Activated T-helper 9 cell treated with anti-CD3 and anti-CD28 coated beads, Interleukin-2, amount 50 U/mL, for 16 hours (primary cell): ENCODE measurements at places on chromosomes 1 and 21.

- DNase-seq = no peak
These were observed 163.3 kb upstream of the ADAMTS5 start for GRCh38 chr21:27130154-27130553.

DNA sequence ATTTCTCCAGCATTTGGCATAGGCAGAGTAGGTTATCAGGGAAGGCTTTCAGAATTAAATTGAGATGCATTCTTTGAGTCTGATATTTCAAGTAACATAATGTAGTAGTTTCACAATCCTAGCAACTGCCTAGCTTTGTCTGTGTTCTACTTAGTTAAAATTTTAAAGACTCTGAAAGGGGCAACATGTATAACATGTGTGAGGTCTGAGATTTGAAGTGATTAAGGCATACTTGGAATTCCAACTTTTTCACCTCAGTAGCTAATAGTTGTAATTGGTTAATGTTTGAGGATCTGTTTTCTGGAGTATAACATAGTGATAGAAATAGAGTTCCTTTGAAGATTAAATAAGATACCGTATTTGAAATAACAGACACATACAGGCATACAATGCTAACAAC lies 335.2 kb upstream of the BEND5 start:
- DNase-seq = no peak

- DNase-seq = no peak
These were observed 1.3 kb downstream of the TMEM269 start for GRCh38 chr1:42786097-42786496.

DNA sequence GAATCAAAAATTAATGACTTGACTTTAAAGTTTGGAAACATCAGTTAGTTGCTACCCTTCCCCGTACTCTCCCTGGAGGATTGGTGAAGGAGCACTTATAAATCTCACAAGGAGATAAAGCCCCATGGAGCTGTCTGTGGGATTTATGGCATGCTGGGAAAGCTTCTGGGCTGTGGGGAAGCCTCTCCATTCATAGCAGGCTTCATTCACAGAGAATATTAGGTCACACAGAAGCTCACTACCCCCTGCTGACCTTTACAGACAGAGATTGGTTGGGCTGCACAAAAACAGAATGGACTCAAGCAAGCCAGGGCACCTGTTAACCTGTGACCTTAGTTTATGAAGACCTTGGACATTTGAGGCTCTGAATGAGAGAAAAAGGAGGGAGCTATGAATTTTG lies 32.1 kb downstream of the RGL1 start:
- no peak for DNase-seq

GRCh38 chr21:38712664-38713063 lies 93.1 kb upstream of the ETS2 start:
- DNase-seq = no peak

DNA sequence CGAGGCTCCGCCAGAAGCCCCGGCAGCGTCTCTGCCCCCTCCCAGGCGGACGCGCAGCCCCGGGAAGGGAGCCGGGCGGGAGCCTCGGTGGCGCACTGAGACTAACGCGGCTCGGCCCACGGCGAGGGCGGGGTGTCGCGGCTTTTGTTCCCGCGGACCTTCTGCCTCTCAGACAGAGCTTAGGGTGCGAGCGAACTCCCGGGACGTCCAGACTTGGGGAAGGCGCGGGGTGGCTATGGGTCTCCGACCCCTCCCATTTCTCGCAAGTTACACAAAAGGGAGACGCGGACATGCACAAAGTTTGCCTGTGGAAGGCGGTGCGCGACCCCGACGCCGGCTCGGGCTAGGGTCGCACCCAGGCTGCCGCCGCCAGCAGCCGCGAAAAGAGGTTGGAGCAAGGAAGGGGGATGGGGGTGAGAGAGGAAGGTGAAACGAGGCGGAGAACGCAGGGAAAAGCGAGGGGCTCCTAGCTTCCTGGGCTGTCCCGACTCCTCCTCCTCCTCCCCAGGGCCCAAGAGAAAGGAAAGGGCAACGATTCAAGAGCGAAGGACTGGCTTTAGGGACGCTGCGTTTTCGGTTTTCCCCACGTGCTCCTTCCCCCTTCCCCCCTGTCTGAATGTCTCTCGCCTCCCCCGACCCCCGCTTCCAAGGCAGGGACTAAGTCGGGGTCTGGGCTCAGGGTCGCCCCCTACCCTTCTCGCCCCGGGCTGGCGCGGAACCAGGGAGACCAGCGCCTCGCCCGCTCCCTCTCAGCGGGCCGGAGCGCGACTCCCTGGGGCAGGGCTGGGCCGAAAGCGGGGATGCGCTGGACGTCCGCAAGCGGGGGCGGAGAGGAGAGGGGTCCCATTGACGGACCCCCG lies 729 bp downstream of the APP start:
- peak; percentile 22 for DNase-seq

GRCh38 chr1:11878081-11878890 lies 19.5 kb upstream of the NPPB start:
- no peak for DNase-seq

DNA sequence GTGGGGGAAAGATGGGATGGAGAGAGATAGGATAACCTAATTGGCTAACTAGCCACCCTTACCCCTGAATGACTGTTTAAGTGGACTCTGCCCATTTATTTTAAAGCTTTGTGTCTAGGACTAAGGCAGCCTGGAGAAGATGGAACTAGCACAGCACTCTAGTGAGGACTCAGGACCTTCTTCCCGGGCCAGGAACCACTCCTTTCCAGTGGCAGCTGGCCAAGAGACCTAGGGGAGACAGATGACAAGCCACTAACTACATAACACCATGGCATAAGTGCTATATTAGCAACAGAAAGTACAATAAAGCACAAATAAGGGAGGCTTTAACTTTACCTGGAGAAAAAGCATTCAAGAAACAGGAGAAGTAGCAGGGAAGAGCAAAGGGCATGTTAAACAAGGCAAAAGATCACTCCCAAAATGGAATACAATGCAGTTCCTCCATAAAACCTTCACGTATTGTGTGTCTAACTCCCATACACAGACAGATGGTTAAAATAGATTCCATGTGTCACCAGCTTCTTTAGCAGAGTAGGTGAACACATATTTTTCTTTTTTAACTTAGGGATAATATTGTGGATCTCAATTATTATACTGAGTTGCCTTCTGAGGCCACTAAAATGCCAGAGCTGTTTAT lies 20.6 kb downstream of the CLCA1 start:
- DNase-seq = no peak

- DNase-seq = no peak
These were observed 68.4 kb upstream of the PGBD5 start for GRCh38 chr1:230494514-230494913.

- DNase-seq = no peak
These were observed 327.3 kb downstream of the TTLL7 start for GRCh38 chr1:83671586-83671985.

- no peak for DNase-seq
These were observed 476.0 kb upstream of the CAMK1G start for GRCh38 chr1:209107535-209107934.

GRCh38 chr1:153478692-153479618 lies 18.5 kb upstream of the S100A7 start:
- no peak for DNase-seq

GRCh38 chr1:15303935-15304334 lies 56.9 kb downstream of the FHAD1 start:
- DNase-seq = no peak

GRCh38 chr1:90127288-90127953 lies 132.5 kb downstream of the ZNF326 start:
- DNase-seq = no peak

DNA sequence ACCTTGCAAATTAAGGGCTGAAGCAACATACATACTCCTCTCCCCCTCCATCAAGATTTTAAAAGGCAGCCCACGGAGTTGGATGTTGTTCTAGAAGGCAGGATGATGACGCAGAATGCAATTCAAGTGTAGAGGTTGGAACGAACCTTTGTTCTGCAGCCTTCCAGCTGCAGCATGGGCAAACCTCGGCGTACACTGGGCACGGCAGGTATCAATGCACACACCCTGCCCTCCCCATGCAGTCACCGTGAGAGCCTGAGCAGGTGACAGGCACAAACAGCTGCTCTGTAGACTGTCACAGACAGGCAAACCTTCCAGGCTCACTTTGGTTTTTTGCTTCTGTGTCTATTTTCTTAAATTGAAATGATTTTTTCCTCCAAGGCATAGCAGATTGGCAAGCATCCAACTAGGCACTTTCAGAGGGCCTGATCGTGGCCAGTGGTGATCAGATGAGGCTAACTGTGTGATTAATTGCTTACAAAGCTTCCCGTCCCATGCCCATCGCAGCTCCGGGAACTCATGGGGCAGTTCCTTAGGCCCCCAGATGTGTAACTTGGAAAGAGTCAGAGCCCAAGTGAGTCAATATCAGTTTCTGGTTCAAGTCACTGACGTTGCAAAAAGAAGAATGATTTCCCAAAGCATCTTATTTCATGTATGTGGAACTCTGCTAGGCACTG lies 82.3 kb downstream of the ITPKB start:
- no peak for DNase-seq

DNA sequence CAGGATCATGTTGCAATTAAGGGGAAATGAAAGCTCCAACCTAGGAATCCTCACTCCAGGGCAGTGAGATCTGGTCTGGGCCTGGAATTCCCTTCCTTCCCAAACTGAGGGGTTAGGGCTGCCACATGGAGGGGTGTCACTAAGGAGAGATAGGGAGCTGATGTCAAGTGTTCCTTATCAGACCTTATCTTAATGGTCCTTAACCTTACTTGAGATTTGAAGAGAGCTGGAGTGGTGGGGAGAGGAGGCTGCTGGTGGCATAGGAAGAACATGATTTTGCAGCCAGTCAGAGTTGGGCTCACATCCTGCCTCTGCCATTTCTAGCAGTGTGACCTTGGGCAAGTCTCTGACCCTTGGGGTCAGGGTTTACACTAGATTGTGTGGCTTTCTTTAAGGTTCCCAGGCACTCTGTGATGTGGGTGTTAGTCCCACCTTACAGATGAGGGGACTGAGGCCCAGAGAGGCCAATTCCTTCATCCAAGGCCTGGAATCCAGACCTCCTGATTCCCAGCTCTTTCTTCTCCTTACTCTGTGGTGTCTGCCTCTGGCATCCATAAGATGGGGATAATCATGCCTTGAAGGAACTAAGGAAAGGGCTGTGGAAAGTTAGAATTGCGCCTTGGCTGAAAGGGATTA lies 56.3 kb upstream of the SYNC start:
- DNase-seq = no peak

DNA sequence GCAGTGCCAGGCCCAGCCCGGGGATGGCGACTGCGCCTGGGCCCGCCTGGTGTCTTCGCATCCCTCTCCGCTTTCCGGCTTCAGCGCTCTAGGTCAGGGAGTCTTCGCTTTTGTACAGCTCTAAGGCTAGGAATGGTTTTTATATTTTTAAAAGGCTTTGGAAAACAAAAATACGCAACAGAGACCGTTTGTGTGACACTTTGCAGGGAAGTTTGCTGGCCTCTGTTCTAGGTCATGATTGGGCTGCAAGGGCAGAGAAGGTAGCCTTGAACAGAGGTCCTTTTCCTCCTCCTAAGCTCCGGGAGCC lies 719 bp downstream of the SOD1 start:
- no peak for DNase-seq

DNA sequence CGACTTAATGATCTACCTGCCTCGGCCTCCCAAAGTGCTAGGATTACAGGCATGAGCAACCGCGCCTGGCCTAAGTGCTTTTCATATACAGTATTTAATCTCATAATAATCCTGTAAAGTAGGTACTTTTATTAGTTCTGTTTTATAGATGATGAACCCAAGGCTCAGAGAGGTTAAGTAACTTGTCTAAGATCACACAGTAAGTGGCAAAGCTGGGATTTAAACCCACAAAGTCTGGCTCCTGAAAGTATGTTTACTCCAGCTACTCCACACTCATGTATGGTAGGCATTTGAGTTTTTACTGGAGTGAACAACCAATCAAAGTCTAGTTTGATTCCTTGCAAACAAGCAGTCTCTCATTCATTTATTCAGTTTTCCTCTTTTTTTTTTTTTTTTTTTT lies 2.3 kb downstream of the DFFA start:
- DNase-seq = no peak

- DNase-seq = no peak
These were observed 2.1 kb upstream of the PRRX1 start for GRCh38 chr1:170661646-170662411.

DNA sequence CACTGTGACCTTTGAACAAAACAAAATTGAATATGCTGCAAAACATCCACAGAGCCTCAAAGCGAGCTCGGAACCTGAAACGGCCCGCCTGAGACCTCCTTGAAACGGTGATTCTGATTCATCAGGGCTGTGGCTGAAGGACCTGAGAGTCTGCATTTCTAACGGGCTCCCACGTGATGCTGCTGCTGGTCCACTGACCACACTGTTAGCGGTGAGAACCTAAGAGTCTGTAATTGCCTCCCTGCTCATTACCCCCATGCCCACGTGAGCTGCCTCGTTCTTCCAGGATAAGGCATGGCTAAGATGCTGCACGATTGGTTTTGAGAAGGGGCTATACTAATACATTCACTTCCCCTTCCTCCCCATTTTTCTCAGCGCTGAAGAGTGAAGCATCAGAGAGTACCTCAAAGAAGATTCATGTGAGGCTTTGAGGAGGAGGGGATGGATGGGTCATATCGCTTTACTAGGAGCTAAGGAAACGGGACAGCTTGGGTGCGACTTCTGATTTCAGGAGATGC lies 9.7 kb downstream of the TLR5 start:
- no peak for DNase-seq

GRCh38 chr21:38853421-38853919 lies 47.7 kb downstream of the ETS2 start:
- DNase-seq = no peak

GRCh38 chr1:172360511-172360910 lies 60.0 kb upstream of the C1orf105 start:
- no peak for DNase-seq

DNA sequence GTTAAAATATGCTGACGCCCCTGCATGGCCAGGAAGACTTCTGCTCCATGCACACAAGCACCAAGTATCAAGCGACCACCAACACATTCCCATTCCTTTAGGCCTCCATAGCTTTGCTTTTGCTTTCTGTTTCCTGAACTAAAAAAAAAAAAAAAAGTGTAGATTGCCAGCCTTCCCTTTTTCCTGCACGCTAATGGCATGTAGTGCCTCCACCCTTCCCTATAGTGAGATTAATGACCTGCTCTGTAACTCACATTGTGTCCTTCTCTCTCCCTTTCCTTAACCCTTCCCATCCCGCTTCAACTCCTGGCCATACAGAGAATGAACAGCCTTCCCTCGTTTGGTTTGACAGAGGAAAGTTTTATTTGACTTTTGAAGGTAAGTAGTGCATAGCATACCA lies 57.1 kb upstream of the DYNLT5 start:
- no peak for DNase-seq
